ENCODE measurements at places on chromosomes 2 and 18. TPM values are rescaled to one million over a fixed set of nuclear protein-coding genes. Genes with fewer than 3 reads are reported as not detected.

DNA sequence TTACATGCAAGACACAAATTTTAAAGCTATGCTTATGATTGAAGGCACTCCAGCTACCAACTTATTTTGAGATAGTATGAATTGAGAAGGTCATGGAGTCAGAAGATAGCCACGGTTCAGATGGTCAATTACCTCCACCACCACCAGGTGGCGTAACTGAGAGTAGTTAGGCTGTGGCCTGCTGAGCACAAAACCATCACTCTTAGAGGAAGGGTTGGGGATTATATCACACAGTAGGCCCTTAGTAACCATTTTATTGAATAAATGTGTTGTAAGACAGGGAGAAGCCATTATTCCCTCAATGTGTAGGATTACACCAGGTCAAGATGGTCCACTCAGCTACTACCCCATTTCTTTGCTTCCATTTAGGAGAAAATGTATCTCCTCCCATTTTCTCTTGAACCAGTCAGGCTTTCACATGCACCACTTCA is 18.8 kb downstream of the KLHL41 start:
- peak; percentile 75 for DNase-seq
- H3K27me3 ChIP-seq = no peaks in the 10 kb centered on the region
- H3K36me3 ChIP-seq = no peaks in the 10 kb centered on the region
- H3K4me1 ChIP-seq = no peaks in the 10 kb centered on the region
- H3K4me3 ChIP-seq = no peak overlapping the region

- no peaks in the 10 kb centered on the region for H3K36me3 ChIP-seq
- no peak for DNase-seq
- H3K4me3 ChIP-seq = no peak overlapping the region
- peaks cover 5% of the 10 kb centered on the region for H3K27me3 ChIP-seq
- no peaks in the 10 kb centered on the region for H3K4me1 ChIP-seq
Observed at GRCh38 chr2:31219131-31219969, 2.0 kb upstream of the CAPN14 start.

GRCh38 chr2:152743002-152743401 is 24.6 kb downstream of the ARL6IP6 start:
- H3K27me3 ChIP-seq = no peaks in the 10 kb centered on the region
- H3K36me3 ChIP-seq = no peaks in the 10 kb centered on the region
- H3K27ac ChIP-seq = no peak overlapping the region

DNA sequence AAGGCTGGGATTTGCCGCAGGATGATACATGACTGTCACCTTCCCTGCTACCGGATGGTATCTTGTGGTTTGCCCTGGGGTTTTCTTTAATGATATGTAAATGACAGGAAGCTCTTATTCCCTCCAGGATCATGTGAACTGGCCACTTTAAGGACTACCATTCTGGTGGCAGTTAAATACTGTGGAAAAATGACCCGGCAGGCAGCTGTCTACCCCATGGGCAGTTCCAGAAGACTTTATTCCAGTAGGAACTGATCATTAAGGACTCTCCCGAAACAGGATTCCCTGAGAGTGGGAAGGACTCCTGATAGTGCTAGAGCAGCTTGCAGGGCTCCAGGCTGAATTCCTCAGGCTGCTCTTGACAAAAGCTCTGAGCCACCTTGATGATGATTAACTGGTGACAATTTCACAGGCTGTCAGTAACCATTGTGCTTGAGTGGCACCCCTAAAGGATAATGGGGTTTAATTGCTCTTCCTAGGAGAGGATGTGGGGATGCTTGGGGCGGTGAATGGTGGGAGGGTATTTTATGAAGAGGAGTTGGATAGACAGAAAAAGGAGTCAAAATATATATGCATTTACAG is 212.0 kb downstream of the CPS1 start:
- H3K4me3 ChIP-seq = no peak overlapping the region
- H3K27ac ChIP-seq = no peak overlapping the region
- no peak for DNase-seq
- H3K4me1 ChIP-seq = no peaks in the 10 kb centered on the region
- H3K36me3 ChIP-seq = no peaks in the 10 kb centered on the region

DNA sequence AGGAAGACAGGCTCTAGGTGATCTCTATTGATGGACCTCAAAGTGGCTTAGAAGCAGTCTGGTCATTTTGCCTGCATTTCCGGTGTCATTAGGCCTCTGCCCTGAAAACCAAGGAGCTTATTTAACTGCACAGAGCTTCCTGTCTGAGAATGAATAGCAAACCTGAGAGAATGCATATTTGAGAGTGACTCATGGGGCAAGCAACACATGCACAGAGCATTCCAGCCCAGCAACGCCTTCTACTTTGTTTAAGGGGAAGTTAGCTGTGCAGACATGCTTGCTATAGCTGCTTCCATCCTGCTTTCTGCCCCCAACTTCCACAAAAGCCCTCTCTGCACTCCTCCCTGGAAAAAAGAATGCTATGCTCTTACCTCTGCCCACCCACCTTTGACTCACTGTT is 232.8 kb downstream of the GRB14 start:
- peak; percentile 58 for DNase-seq
- no peaks in the 10 kb centered on the region for H3K4me1 ChIP-seq
- no peaks in the 10 kb centered on the region for H3K36me3 ChIP-seq
- no peak overlapping the region for H3K4me3 ChIP-seq
- peak overlapping the region; percentile 45 for H3K27ac ChIP-seq
- H3K27me3 ChIP-seq = no peaks in the 10 kb centered on the region

Gene PRSS56
- polyA plus RNA-seq = not detected

Gene HAAO
- 35.4 TPM for polyA plus RNA-seq

Gene DGKD
- polyA plus RNA-seq = 13.6 TPM

Gene BOLL
- polyA plus RNA-seq = not detected

Measured in hepatocyte (in vitro differentiated cells).